T47D (cell line): ENCODE measurements at places on chromosomes 1 and 21.
A peak's percentile ranks its signal among the peaks of the same experiment; 100 is the strongest.

DNA sequence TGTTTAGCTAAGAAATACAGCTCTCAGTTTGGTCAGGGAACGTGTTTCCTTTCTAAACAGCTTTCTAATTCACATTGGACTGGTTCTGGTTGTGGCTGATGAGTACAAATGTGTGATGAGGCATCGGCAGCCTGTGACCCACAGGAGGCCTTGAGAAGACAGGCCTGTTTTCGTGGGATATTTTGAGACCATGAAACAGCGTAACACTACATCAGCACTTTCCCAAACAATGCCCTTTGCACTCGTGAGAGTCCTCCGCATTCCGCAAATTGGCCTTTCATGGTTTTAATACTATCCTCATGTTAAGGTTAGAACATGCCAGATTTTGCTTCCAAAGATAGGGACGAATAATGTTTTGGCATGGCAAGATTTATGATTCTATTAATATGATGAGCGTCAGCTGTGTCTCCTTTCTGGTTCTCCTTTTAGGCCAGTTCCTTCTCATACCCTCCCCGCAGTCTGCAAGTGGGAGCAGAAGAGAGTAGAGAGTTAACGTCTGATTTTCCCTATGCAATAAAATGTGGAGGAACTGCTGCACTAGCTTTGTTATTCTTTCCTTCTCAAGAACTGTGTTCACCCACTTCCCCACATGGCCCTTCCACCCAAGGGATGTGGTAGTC, 84.3 kb upstream of the L1TD1 start:
- no peak for DNase-seq

DNA sequence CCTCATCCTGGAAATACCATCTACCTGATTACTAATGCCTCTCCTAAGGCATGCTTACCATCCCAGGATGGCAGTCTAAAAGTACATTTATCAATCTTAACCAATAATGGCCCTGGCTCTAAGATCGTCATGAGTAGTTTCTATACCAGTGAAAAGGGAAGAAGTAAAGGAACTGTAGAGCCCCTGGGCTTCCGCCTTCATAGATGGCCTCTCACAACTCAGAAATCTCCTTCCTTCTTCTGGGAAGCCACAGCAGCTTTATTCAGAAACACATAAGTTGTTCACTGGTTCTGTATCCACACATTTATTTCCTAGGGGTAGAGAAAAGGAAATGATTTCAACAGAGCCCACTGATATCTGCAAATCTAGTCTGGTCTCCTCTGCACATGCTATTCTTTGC, 41.0 kb upstream of the CD5L start:
- no peak for DNase-seq

DNA sequence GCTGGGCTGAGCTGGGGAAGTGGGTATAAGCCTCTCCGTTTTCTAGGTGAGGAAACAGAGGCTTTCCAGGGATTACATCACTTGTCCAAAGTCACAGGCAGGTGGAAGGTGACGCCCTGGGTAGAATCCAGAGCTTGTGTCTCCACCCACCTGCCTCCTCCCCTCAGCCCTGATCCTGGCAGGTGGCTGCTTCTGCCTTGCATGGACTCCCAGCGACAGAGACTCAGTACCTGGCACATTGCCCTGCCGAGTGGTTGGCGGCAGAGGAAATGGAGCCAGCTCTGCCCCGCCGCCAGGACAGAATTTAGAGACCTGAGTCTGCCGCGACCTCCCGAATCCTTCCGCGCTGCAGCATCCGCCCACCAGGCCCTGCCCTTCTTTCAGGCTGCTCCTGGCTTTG, 2.1 kb downstream of the PLA2G2E start:
- no peak for DNase-seq

- DNase-seq, result no peak
Measured at GRCh38 chr1:63199706-63200335, 122.5 kb upstream of the FOXD3 start.

DNA sequence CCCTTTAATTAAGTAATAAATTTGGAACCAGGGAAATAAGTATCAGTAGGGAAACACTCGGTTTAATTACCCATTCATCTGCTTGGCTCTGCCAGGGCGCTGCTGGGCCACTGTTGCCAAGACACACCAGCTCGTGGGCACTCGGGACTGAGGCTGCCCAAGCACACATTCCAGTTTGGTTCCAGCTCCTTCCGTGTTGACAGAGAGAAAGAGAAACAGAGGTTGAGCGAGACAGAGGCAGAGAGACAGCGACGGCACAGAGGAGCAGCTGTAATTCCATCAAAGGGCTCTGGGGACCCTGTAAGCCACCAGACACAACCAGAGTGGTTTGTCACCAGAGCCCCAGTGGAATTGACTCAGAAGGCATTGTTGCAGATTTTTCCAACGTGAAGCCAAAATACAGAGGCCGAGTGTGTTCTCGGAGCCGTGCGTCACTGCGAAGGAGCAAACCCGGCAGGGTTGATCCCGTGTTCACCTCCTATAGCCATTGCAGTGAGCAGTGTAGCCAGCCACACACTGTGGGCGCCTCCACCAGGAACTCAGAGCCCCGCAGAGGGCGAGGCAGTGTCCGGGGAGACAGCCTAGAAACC, 33.5 kb downstream of the SYF2 start:
- peak; percentile 36 for DNase-seq
